Gastrocnemius medialis (tissue), 4 donors: ENCODE measurements at places on chromosomes 5 and 9. TPM values are rescaled to one million over a fixed set of nuclear protein-coding genes. Genes with fewer than 3 reads are reported as not detected.

The FANCG gene
- 3.3 TPM for total RNA-seq

The SLCO4C1 gene
- not detected for total RNA-seq

The TNC gene
- 10.7 TPM for total RNA-seq

The GPR151 gene
- not detected for total RNA-seq

The CARTPT gene
- total RNA-seq: not detected

DNA sequence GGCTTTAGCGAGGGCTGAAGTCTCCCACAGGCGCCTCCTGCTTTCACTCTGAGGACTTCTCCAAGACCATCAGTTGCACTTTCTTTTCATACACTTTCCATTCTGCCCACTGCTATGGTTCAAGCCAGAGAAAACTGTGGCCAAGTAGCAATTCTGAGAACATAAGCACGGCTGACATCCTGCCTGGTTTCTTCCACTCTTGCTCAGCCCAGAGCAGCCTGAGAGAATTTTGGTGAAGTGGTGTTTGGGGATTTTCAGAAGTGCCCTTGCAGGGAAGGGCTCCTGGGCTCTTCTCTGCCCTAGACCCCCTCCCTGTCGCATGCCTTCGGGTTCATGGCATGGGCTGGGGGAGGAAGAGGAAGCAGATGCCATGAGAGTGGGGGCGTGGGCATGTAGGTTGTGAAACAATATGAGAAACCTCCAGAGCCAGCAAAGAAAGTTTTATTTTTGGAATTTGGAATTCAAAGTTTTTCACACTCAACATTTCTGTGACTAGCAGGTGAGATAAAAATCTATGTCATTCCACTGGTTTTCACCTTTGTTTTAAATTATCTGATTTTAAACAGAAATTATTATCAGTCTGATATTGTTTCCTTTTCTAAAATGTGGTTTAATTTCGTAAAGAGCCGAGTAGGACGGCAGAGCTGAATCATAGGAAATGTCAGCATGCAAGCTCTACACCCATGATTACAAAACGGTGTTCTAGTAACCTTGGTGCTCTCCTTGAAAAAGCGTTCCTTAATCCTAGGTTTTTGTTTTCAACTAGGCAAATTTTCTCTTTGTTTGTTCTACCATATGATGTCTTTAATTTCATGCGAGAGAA lies 27.8 kb upstream of the TNFSF8 start:
- peak; percentile 35 for DNase-seq

- no peak for DNase-seq
Observed at GRCh38 chr5:179766726-179767455, 26.9 kb upstream of the LTC4S start.

GRCh38 chr9:106752581-106752980 lies 110.4 kb upstream of the ZNF462 start:
- no peak for DNase-seq

DNA sequence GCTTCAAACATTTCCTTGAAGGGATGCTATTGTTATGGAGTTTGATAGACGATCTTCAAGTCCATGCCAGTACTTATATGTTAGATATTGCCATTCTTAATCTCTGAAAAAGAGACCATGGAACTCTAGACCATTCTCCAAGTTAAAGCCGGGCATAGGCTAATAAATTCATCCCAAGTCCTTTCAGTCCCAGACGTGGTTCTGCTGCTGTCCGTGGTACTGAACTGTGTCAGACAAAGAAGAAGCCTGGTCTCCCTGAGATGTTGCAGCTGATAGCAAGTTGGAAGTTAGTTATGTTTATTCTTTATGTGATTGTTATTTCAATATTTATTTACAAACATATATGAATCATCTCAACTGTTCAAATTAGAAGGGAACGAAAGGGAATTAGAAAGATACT lies 158.7 kb downstream of the NMUR2 start:
- no peak for DNase-seq

DNA sequence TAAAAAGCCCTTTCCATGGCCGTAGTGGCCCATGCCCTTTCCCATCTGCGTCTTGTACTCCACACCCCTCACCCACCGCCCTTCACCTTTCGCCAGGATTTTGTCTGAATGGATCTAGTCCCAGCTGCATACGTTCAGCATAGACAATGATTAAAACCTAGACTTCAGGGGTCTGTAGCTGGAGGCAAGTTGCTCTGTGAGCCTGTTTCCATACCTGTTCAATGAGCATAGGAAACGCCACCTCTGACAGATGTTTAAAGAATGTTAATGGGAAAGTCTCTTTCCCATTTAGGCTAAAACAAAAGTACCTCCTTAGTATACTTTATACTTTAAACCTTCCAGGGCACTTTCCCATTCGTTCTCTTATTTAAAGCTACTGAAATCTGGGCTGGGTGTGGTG lies 105.7 kb downstream of the SPRY4 start:
- DNase-seq: no peak

- DNase-seq: no peak
Observed at GRCh38 chr5:115949096-115949495, 13.2 kb upstream of the LVRN start.

DNA sequence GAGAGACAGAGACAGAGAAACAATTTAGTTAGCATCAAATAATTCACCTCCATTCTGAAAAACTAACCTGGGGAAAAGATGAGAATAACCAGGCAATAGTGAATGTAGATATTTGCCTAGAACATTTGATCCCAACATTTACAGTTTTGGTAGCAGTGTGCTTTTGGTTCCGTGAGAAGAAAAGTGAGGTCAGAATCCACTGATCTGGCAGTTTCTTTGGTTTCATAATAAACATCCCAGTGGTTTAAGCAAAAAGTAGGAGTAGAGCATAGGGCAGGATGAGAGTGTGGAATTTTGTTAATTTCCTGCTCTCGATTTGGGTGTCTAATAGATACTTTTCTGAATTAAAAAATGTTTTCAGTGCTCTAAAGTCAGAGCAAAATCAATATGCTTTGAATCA lies 887.0 kb downstream of the NR2F1-AS1 start:
- no peak for DNase-seq

GRCh38 chr9:974031-974995 lies 2.1 kb upstream of the DMRT3 start:
- no peak for DNase-seq

DNA sequence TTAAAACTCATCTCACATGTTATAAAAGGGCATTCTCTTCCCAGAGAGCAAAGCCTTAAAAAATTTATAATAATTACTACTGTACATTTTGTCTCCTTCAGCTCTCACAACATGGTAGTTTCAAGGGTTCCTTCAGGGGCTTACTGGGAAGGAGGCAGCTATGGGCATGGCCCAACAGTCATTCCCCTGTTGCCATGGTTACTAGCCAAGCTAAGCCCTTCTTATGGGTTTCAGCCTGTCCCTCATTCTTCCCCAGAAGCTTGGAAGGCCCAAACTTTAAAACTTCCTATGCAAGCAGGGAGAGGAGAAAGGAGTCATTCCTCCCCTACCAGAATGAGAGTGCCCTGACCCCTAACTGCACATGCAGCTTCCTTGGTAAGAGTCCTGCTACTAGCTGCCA lies 82.2 kb upstream of the CNTLN start:
- no peak for DNase-seq

- no peak for DNase-seq
Observed at GRCh38 chr9:69637817-69638200, 34.4 kb downstream of the APBA1 start.

- no peak for DNase-seq
Observed at GRCh38 chr9:38051780-38052546, 17.1 kb downstream of the SHB start.

DNA sequence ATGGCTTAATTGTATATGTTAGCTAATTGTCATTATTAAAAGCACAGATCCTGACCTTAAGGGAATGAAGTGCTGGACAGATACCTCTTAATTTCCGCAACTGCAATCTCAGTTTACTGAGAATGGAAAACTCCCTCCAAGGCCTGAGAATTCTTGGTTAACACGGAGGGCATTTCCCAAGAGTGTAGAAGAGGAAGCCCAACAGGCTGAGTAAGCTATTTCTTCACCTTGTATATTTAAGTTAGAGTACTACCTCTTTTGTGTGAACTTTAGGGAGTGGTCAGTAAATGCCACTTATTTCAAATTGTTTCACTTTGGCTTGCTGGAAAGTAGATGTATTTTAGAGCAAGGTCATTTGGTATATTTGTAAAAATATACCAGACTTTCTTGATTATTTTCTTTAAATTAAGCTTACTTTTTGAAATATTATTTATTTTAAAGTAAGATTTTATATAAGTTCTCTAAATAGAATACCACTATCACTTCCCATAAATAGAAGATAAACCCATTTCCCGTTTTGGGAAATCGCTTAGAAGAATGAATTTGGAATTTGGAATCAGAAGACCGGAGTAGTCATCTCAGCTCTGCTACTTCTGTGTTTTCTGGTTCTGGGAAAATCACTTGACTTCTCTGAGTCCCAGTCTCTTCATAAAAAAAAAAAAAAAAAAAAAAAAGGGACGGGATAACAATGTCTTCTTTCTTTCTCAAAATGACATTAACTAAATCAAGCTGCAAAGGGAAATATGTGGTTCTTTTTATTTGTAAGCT lies 26.0 kb upstream of the C9orf72 start:
- DNase-seq: no peak

- DNase-seq: no peak
Observed at GRCh38 chr5:62326302-62326701, 20.3 kb downstream of the KIF2A start.

DNA sequence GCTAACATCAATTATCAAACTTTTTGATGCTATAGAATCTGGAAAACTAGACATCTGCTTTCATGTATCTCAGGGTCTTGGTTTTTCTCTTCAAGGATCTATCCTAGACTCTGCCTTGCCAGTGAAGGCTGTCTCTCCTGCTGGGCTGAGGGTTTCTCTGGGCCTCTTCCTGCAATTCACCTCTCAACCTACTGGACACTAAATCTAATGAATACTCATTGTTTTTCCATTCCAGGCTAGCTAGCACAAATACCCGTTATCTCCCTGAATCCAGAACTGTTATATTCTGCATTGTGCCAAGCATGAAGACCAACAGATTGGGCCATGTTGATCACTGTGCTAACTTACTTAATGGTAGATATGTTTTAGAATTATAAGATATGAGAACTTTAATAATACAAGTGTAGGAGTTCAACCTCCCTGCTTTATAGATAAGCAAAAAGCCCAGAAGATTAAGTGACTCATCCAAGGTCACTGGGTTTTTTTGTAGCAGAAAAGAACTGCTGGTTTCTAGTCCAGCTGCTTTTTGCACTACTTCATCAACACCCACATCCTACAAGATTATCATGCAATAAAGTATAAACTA lies 56.5 kb upstream of the RNF38 start:
- DNase-seq: no peak

DNA sequence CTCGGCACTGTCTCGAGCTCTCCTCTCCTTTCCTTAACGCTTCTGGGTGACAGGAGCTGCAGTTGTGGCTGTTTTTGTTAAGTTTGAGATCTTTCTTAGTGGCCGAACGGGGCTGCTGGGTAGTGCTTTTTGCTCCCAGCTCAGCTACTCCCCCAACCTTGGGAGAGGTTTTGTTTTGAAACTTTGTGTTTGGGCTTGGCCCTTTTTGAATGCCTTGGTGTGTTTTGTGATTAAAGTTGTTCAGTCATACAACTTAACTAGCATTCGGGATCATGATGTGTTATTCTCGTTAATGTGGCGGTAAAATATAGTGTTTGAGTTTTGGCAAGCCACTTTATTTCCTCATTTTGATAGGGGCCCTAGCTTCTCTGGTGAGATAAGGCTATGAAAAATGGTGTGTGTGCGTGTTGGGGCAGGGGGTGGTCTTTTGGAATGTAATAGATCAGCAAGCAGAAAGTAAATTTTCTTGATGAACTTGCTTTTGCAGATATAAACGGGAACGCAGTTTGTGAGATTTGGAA lies 1.1 kb downstream of the KDM3B start:
- DNase-seq: no peak

DNA sequence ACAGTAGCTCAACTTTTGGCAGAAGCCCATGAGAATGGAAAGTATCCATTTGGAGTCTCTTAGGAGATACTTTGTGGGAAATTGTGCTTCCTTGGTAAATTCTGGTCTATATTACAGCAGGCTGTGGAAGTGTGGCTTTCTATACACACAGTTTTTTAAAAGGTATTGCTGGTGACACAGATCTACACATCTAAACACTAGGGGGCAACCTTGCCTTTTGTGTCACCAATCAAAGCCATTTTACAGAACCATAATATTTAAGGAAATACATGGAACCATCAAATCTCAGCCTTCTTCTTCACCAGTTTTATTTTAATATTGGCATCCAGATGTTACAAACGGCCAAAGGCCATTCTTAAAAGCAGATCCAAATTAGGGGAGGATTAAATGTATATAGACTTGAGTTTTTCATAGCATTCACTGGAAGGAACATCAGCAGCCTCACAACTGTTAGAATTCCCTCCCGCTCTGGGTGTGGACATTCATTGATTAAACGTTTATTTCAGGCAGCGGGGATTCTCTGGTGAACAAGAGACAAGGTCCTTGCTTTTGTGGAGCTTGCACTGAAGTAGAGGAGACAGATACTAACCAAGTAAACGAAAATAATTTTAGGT lies 132.4 kb upstream of the EPB41L4A start:
- no peak for DNase-seq

DNA sequence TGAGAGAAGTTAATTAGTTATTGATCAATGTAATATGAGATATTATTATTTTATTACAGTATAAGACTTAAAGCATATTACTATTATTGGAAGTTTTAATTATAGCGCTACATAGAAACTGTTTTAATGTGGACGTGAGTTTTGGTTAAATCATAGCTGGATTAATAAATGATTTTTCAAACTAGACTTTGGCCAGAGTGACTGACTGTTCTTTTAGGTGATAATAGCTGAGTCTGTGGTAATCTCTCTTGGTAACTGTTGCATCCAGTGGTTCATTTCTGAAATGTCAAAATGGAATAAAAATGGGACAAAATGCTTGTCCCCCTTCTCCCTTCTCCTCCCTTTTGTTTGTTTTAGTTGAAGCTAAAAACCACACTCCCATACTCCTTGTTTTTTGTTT lies 28.1 kb downstream of the ANKHD1 start:
- DNase-seq: no peak

DNA sequence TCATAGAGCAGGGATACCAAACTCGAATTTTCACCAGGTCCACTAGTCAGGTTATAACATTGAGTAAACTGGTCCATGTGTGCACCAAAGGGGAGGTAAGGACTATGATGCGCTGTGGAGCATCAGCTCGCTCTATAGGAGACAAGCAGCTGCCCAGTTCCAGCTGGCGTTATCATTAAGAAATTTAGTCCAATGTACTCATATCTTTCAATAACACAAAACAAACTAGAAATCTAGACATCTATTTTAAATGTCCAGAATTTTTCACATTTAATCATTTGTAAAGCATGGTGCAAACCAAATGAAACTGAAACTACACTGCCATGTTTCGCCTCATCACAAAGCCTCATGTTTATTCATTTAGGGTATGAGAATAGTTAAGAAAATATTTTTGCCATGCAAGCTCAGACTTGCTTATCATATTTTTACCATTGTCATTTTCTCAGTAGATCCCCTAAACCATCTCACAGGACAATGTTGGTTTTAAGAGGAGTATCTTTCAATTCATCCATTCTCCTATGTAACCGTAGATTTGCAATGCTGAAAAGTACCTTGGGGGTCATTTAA lies 50.9 kb downstream of the ZNF474 start:
- DNase-seq: no peak
